ENCODE measurements at places on chromosomes 1 and 21.

DNA sequence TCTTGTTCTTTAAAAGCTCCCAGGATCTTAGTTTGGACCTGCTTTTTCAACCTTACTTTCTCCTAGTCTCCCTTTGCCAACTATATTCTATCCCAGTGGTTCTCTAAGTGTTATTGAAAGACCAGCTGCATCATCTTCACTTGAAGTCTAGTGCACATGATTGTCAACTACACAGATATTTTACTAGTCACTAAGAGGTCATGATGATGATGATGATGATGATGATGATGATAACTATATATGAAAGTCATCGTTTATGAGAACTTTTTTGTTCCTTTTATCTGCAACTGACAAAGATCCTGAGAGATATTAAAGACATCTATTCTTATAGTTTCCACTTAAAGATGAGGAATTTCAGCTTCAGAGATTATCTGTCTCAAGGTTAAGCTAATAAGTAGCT, 479.0 kb upstream of the ZRANB2 start:
- DNase-seq = no peak

- no peak for DNase-seq
These were observed 25.1 kb upstream of the PHGDH start for GRCh38 chr1:119686661-119687060.

DNA sequence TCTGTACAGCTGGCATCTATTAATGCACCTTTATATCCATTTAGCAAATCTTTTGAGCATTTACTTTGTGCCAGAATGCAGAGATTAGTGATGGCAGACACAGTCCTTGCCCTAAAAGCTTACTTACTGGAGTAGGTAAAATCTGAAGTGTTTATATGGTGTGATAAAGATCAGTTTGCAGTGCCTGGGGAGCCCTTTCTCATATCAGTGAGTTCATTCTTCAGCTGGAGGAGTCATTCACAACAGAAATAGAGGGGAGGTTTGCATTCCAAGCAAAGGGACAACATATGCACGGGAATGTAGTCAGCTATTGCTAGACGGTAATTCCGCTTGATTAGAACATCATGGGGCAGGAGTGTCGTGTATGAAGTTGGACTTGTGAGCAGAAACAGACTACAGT, 8.4 kb downstream of the SLC35F3 start:
- DNase-seq = no peak

DNA sequence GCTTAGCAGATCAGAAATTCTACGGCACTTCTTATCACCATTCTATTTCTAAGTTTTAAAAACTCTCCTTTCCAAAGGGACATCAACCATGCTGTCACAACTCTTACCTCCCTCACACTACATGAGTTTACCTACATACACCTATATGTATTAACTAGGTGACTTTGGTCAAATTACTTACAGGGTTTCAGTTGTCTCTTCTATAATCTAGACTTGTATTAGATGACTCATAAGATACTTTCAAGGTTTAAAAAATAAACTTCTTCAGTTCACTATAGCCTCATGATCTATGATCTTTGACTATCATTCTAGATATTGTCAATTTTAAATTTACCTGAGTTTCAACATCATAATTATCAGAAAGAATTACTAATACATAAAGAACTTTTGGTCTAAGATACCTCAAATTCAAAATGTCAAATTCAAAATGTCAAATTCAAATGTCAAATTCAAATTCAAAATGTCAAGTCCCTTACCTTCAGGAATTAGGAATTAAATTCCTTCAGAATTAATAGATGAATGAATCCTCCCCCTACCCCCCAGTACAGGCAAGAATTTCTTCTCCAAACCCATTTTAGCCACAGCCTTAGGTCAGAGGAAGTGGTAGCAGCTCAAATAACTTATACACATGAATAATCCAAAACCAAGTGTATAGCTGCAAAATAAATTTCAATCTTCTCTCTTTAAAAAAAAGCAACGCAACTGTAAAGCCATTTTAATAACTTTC, 31.1 kb downstream of the OTUD7B start:
- no peak for DNase-seq

DNA sequence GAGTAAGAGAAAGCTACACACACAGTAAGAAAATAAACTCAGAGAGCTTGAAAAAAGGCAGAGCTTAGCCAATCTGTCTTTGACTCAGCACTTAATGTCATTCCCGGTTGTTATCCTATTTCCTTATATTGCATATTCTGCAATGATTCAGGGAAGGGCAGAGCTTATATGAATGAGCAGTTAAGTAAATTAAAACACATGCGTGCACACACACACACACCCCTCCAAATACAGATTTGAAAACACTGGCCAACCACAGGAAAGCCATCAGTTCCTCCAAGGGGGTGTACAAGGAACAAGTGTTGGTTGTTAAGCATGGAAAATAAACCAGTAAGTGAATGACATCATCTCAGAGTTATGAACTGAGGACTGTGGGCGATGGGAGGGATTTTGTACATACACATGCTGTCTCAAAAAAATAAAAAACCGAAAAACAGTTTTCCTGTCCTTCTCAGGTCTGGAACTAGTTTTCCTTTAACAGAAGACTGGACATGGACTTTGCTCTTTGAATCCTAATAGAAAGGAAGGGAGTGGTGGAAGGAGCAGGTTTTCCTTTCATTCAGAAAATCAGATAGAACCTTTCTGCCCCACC, 1.0 kb downstream of the IQGAP3 start:
- DNase-seq = no peak

GRCh38 chr1:27485363-27485762, 4.6 kb downstream of the WASF2 start:
- DNase-seq = no peak

GRCh38 chr1:20008391-20008841, 29.0 kb upstream of the PLA2G2A start:
- no peak for DNase-seq

DNA sequence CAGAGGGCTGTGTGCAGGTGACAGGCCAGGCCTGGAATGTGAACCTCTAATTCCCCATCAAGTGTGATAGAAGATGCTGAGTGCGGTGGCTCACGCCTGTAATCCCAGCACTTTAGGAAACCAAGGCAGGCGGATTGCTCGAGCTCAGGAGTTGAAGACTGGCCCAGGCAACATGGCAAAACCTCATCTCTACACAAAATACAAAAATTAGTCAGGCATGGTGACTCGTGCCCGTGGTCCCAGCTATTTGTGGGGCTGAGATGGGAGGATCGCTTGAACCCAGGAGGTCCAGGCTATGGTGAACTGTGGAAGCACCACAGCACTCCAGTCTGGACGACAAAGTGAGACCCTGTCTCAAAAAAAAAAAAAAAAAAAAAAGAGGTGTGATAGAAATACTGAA, 40.1 kb upstream of the PUM1 start:
- DNase-seq = no peak

DNA sequence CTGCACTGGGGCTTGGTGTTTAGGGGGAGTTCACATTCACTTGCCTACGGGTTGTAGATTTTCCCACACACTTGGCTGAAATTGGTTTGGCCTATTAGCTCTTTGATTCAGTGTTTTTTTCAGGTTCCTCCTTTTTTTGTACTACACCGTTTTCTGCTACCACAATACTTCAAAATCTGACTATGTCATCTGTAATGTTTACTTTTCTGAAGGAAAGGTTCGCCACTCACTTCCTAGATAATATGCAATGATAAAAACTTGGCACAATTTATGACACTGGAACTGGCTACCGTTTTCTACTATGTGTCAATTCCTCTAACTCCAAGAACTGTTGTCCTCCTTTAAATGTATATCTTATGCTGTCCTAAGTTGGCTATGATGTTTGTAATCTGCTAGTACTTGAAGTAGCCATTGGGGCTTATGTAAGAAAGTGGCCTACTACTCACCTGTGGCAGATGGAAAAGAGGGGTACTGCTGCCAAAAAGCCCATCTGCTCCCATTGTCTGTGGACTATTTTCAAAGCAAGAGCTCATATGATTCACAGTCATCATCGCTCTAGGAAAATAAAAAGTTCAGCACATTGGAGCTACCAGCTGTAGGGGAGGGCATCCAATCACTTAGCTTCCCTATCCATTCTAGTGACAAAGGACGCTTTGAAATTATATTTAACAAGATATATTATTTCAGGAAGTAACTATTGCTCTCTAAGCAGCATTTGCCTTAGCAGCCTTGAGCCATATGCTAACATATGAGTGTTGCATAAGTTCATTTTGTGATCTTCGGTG, 42.4 kb upstream of the BACH1 start:
- DNase-seq = no peak

Data from activated effector memory CD4-positive, alpha-beta T cell treated with anti-CD3 and anti-CD28 coated beads, Interleukin-2, amount 50 U/mL, for 16 hours (primary cell).